ENCODE measurements at places on chromosomes 1 and 21.
A peak's percentile ranks its signal among the peaks of the same experiment; 100 is the strongest.

DNA sequence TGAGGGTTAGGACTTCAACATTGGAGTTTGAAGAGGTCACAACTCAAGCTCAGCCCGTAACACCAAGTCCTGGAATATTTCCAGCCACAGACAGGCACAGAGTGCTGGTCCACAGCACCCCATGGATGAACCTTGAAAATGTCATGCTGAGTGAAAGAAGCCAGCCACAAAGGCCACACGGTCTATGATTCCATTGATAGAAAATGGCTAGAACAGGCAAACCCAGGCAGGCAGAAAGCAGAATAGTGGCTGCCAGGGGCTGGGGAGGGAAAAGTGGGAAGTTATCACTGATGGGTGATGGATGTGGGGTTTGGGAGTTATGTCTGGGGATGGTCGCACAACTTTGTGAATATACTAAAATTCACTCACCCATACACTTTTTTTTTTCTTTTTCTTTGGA lies 21.3 kb downstream of the MX1 start:
- DNase-seq = no peak

DNA sequence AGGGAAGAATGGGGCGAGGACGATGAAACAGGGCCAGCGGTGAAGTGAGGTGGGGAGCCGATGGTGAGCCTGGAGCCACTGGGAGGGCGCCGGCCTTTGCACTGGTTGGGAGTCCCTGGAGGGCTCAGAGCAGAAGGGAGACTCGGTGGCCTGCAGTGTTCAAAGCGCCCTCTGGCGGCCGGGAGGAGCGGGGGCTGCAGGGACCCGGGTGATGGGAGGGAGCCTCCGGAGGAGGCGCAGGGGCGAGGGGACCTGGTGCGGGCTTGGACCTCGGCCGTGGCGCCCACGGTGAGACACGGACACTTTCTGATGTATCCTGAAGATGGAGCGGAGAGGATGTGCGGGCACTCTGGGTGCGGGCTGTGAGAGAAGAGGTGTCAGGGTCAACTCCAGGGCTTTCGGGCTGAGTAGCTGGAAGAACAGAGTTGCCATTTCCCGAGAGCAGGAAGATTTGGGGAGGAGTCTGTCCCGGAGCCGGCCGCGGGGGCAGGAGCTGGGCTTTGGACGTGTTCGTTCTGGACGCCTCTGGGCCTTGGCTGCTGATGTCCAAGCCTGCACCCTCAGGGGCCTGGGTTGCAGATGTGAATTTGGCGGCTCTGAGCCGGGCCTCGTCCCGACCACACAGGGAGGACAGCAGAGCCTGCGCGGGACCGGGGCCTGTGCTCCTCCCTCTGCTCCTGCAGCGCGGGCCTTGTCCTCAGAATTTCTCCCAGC lies 29.7 kb downstream of the HEYL start:
- peak; percentile 50 for DNase-seq

DNA sequence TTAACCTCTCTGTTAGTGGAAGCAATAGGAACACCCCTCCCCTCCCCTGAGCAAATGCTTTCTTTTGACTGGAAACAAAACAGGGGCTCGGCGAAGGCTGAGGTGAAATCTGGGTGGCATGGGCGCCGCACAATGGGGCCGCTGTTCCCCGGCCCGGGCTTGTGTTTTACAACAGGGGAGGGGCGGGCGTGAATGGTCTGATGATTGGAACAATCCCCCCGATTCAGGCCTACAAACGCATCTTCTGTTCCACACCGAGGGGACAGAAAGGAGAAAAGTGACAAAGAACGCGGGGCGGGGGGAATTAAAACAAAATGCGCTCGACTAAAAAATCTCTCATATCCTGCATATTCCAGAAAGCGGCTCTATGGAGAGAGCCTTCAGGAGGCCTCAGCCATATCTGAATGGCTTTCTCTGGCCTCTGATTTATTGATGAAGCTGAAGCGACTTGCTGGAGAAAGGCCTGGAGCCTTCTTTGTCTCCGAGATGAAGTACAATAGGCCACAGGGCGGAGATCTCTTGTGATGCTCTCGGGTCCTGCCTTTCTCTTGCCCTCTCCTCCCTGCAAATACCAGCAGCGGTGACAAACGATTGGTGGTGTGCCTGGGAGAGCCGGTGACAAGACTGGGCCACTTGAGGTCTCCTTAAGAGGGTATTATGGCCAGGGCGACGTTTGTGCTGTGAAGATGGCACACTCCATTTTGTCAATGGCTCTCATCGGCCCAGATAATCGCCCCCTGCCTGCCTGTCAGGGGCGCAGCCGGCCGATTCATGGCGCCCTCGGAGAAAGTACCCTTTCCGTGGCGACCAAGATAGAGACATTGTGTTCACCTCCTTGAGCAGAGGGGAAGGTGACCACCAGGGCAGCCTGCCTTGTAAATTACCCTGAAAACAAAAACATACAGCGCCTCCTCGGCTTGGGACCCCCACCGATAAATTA lies 47.1 kb upstream of the OLIG2 start:
- DNase-seq = no peak

- peak; percentile 15 for DNase-seq
Measured at GRCh38 chr1:92411511-92411910, 75.2 kb downstream of the GFI1 start.

- no peak for DNase-seq
Measured at GRCh38 chr1:17535300-17535936, 4.1 kb upstream of the ARHGEF10L start.

- DNase-seq = no peak
Measured at GRCh38 chr21:34552360-34553098, 40.5 kb upstream of the KCNE1 start.

- DNase-seq = no peak
Measured at GRCh38 chr1:35748326-35748725, 21.5 kb downstream of the CLSPN start.

- no peak for DNase-seq
Measured at GRCh38 chr1:75341537-75341936, 207.3 kb downstream of the LHX8 start.

DNA sequence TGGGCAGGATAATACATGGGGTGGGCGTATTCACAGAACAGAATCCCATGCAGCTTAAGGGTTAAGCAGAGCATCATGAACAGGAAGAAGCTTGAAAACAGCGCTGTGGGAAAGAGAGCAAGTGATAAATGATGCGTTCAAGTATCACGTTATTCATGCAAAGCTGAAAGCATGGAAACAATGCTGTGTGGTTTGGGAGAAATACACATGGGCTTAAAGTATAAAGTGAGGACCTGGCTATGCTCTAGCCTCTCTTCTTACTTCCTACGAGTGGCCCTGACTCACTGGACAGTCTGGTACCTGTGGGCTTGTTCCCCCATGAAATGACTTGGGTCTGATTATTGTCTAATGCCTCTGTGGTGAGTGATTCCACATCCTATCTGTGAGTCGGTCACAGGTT lies 25.7 kb downstream of the TMPRSS2 start:
- no peak for DNase-seq

DNA sequence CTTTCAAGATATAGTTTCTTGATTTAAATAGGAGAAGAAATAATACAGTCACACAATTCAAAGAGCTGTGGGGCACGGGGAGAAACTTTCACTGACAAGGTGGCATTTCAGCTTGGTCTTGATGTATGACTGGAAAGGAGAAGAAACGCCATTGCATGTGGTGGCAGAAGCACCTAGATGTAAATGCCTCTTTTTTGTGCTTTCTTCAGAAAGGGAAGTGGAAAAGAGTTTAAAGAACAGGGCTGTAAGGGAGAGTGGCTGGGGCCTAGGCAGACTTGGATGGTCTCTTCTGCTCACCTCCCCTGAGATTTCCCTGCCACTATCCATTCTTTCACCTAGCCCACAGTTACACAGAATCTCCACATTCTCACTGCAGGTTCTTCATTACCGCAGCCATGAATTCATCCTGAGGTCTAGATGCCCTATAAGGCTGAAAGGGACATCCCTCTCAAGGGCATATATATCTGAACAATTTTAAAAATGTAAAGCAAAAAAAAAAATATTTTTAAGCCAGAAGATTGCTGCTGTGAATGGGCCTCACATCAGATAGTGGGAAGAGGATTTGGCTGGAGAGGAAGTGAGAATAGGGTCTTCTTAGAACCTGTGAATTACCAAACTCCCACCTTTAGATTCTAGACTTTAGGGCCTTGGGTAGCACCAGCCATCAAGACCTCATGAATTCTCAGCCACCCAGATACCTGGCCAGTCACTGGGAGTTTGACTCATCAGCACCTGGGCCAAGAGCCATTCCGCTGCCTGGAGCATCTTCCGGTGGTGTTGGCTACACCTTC lies 23.4 kb downstream of the CACNA1E start:
- no peak for DNase-seq

GRCh38 chr1:40382601-40383000 lies 9.1 kb downstream of the SMAP2 start:
- DNase-seq = no peak

DNA sequence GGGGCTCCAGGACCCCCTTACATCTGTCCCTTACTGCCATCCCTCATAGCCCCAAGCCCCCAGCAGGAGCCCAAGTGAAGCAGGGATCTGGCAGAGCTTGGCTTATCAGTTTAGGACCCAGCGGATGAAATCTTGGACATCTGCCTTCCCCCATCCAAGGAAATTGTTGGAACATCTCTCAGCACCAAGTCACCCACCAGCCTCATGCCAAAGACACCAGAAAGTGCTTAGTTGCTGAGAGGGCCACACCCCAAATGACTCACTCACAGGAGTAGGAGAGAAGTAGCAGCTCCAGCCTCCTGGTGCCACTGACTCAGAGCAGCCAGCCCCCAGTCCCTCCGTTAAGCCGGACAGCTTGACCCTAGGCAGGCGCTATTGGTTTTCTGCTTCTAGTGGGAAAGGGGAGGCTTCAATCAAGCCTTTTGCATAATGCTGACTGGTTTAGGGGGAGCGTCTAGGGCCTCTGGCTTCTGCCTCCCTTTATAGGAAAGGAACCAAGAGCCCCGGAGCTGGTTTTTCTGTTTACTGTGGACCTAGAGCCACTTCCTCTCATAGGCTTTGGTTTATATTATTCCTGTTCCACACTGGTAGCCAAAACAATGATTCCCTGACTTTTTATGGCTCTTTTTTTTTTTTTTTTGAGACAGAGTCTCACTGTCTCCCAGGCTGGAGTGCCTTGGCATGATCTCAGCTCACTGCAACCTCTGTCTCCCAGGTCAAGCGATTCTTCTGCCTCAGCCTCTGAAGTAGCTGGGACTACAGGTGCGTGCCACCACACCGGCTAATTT lies 114.2 kb upstream of the IPO9 start:
- DNase-seq = no peak

- DNase-seq = no peak
Measured at GRCh38 chr1:228802386-228803220, 67.3 kb downstream of the RHOU start.

GRCh38 chr1:111162488-111162880 lies 22.5 kb downstream of the CEPT1 start:
- DNase-seq = no peak

DNA sequence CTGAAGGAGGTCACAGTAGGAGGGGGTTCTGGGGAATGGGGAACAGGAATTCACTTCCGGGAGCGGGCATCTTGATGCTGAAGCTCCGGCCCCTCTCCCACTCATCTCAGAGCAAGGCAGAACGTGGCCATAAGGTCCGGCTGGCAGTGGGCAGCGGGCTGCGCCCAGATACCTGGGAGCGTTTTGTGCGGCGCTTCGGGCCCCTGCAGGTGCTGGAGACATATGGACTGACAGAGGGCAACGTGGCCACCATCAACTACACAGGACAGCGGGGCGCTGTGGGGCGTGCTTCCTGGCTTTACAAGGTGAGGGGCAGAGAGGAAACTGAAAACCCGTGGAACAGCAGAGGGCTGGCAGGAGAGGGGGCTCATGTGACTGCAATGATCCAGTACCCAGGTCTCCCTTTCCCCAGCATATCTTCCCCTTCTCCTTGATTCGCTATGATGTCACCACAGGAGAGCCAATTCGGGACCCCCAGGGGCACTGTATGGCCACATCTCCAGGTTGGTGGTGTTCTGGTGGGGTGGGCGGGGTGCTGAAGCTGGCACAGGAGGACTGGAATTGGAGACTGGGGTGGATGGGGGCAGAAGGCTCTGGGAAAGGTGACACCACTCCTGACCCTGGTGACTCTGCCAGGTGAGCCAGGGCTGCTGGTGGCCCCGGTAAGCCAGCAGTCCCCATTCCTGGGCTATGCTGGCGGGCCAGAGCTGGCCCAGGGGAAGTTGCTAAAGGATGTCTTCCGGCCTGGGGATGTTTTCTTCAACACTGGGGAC lies 3.0 kb downstream of the SLC27A3 start:
- DNase-seq = no peak

- DNase-seq = no peak
Measured at GRCh38 chr1:205472737-205473441, 17.0 kb upstream of the BLACAT1 start.

DNA sequence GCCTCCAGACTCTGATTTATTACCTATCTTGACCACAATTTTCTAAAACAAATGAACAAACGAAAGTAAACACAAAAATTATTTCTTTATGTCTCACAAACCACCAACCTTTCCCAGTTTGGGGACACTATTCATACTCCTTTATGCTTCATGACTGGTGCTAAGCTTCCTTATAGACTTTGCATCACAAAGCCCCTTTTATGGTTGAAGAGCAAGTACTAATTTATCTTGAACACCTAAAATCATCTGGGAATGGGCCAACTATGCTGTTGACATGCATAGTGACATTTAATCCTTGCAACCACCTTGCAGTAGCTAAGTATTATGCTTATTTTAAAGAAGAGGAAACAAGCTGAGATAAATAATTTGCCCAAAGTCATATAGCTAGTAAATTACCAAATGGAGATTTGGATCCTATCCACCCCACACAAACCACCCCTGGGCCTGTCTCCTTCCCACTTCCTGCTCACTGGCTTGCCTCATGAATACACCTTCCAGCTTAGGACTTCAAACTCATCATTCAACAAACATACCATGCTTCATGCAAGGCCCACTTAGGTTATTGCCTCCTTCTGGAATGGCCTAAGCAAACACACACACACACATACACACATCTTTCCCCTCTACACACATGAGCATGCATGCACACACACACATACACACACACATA lies 192.2 kb downstream of the PLPP3 start:
- DNase-seq = no peak

- no peak for DNase-seq
Measured at GRCh38 chr1:30287976-30288375, 435.4 kb downstream of the MATN1 start.

DNA sequence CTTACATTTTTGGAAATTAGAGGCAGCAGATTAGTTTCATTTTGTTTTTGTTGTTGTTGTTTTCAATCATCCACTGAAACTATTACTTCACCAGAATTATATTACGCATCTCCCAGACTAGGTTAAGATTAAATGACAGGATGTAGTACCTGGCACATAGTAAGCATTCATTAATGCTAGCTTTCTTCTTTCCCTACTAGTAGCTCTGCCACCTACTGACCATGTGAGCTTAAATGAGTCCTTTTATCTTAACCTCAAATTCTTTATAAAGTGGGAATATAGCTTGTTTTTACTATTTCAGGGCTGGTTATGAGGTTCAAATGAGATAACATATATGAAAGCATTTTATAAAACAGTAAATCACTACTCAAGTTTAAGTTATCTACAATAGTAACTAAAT lies 10.2 kb upstream of the ASPM start:
- DNase-seq = no peak

GRCh38 chr1:20975668-20976067 lies 188.6 kb upstream of the HP1BP3 start:
- DNase-seq = no peak

- no peak for DNase-seq
Measured at GRCh38 chr21:16800536-16801275, 712.1 kb upstream of the CXADR start.

All from NCI-H146 (cell line).